ENCODE measurements at places on chromosomes 13 and 19. TPM values are rescaled to one million over a fixed set of nuclear protein-coding genes. Genes with fewer than 3 reads are reported as not detected.

Gene POU4F1
- 0.09 TPM for polyA plus RNA-seq

GRCh38 chr19:22634450-22634827 lies 315 bp downstream of the ZNF492 start:
- DNase-seq: no peak

- DNase-seq: no peak
These were observed 169.3 kb downstream of the DCT start for GRCh38 chr13:94309997-94310855.

DNA sequence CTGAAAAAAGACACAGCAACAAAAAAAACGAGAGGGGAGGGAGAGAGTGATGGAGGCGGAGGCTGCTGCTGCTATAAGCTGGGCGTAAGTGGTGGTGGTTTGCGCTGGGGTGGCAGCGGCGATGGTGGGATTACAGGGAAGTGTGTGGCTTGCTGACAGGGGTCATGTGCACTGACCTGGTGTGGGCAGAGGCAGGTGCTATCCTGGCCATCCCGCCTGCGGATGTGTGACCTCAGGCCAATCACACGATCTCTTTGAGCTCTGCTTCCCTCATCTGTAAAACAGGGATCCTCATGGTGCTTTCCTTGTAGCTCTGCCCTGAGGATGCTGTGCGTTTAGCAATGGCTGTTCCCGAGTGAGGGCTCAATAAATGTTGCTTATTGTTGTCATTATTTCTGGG lies 3.3 kb upstream of the ZNF580 start:
- no peak for DNase-seq

DNA sequence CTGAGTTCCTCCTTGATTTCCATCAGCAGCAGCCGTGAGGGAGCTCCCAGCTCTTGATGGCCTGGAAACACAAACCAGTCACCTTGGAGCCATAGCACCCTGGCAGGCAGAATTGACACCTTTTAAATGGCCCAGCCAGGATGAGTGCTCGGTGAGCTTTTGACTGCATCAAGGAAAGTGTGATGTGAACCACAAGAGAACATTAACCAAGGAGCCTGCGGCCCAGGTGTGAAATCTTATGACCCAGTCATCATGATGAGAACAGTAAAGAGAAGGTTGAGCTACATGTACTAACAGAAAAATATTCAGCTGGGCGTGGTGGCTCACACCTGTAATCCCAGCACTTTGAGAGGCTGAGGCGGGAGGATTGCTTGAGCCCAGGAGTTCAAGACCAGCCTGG lies 22.8 kb downstream of the SUGP2 start:
- no peak for DNase-seq

DNA sequence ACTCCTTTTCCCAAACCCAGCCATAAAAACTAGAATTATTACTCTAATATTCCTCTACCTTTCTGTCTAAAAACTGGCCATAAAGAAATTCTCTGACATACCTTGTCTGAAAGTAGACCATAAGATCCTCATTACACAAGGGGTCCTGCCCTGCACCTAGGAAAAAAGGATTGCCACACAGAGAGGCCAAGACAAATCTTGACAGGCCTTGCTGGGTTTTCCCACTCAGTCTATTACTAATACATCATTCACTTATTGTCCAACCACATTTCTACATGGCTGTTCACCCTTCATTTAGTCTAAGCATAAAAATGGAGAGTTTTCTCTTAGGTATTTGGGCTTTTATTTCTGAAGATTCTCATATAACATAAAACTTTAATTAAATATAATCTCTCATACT lies 319.8 kb downstream of the PCDH20 start:
- DNase-seq: no peak

All from right renal pelvis (tissue), 4 donors.